Activated CD4-positive, alpha-beta T cell treated with anti-CD3 and anti-CD28 coated beads, Interleukin-2, amount 50 U/mL, for 24 hours (primary cell): ENCODE measurements at places on chromosomes 5 and 9.
A peak's percentile ranks its signal among the peaks of the same experiment; 100 is the strongest.

GRCh38 chr5:143413958-143414669 lies 10.6 kb upstream of the NR3C1 start:
- DNase-seq = no peak

GRCh38 chr9:112162621-112163413 lies 12.3 kb downstream of the SUSD1 start:
- DNase-seq = no peak

DNA sequence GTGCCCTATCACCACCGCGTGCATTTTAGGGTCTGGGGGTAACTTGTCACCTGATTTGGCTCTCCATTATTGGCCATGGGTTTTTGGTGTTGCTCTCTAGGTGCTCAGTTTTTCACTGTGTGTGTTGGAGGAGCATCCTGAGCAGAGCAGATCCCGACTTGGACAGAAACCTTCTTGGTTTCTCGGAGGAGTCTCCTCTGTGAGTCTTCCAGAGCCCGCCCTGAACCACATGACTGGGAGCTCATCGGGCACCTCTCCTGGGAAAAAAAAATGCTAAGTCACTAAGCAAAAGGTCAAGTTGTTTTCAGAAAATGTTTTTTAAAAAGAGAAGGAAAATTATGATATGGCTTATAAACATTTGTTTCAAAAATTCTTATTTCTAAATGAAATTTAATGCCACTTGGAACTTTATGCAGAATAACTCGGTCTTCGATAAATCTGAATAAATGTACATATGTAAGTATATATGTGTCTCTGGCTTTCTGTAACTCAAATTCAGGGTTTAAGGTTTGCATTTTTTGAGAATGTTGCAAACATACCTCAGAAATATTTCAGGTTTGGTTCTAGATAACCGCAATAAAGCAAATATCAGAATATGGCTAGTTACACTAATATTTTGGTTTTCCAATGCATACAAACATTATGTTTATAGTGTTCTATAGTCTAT lies 255.2 kb downstream of the AUH start:
- DNase-seq = no peak

GRCh38 chr5:68886814-68887213 lies 207.0 kb upstream of the SLC30A5 start:
- no peak for DNase-seq

DNA sequence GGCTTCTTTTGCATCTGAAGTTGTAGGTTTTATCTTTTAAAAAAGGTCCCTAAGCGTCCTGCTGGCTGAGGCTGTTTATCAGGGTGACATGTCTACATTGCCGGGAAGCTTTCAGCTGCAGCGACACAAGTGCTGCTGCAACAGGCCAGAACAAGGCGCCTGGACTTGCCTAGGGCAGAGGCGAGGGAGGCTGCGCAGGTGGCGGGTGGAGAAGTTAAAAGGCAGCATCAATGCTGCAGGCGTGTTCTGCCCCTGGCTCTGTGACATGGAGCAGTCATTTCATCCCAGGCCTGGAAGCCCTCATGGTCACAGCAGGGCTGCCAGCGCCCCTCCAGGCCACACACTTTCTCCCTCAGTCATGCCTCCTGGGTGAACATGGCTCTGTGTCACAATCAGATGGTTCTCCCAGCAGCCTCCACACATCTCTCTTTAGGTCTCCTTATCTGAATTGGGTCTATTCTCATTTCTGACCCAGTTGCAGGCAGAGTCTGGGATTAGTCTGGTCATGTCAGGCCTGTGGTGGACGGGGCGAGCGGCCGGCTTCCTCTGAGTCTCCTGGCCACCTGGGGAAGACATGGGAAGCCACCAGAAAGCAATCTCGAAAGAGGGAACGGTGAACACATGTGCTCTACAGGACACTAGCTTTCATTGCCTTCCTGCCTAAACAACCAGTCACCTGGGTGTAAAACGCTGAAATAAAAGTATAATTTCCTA lies 41.3 kb downstream of the IRX2 start:
- no peak for DNase-seq

GRCh38 chr9:99013550-99013949 lies 69.8 kb downstream of the COL15A1 start:
- DNase-seq = no peak

GRCh38 chr5:16619136-16619535 lies 2.3 kb upstream of the RETREG1 start:
- no peak for DNase-seq

DNA sequence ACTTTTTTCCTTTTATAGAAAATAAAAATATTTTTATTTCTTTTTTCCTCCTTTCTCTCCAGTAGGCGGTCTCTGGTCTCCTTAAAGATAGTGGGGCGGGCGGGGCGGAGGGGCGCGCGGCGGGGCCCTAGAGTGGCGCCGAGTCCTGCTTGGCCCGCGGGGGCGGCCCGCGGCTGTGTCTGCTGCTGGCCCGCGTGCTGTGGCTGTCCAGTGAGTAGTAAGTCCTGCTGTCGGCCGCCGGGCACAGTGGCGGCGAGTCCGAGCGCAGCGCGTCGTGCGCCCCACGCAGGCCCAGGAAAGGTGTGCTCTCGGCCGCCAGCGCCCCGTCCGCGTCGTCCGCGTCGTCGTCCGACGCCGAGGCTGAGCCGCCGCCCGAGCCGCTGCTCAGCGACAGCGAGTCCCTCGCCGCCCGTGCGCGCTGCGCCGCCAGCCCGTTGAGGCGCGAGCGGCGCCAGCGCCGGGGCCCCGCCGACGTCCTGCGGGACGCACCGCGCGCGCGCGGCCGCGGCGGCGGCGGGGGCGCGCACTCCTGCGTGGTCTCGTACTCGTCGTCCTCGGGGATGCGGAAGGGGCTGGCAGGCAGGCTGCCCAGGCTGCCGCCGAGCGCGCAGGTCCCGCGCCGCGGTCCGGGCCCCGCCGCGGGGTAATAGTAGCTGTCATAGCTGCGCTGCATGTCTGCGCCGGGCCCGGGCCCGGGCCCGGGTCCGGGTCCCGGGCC lies 52.3 kb downstream of the PSD2 start:
- peak; percentile 56 for DNase-seq

DNA sequence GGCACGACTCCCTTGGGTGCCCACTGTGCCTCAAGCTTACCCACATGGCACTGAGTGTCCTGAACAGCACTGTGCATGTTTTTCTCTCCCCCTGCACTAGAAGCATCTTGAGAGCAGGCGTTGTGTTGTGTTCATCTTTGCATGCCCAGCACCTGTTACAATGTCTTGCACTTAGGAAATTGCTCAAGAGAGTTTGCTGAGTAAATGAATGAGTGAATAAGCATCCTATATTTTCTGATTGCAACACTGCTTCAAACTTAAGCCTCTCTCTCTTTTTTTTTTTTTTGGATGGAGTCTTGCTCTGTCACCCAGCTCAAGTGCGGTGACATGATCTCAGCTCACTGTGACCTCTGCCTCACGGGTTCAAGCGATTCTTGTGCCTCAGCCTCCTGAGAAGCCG lies 94.5 kb downstream of the LMNB1 start:
- DNase-seq = no peak

- no peak for DNase-seq
Measured at GRCh38 chr9:84218322-84218721, 122.2 kb downstream of the SLC28A3 start.

- no peak for DNase-seq
Measured at GRCh38 chr9:98150721-98151120, 31.7 kb upstream of the TRIM14 start.

GRCh38 chr5:59209758-59210359 lies 627.0 kb downstream of the RAB3C start:
- DNase-seq = no peak

DNA sequence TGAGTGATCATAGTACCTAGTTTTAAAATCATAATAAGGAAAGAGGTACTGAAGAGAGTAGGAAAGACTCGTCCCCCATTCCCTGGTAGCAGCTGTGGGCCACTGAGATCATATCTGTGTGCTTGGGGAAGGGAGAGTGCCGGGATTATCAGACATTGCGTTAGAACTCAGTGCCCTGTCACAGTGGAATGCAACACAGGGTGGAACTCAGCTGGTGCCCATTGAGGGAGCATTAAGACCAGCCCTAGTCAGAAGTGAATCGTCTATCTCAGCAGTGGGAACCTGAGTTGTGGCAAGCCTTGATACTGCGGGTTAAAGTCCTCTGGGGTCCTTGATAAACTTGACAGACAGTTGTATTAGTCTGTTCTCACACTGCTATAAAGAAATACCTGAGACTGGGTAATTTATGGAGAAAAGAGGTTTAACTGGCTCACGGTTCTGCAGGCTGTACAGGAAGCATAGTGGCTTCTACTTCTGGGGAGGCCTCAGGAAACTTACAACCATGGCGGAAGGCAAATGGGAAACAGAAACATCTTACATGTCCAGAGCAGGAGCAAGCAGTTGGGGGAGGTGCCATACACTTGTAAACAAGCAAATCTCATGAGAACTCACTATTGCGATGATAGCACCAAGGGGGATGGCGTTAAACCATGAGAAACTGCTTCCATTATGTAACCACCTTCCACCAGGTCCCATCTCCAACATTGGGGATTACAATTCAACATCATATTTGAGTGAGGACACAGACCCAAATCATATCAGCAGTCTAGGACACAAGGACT lies 33.1 kb downstream of the NDUFAF2 start:
- DNase-seq = no peak

GRCh38 chr5:55360190-55360589 lies 52.4 kb downstream of the MTREX start:
- DNase-seq = no peak

DNA sequence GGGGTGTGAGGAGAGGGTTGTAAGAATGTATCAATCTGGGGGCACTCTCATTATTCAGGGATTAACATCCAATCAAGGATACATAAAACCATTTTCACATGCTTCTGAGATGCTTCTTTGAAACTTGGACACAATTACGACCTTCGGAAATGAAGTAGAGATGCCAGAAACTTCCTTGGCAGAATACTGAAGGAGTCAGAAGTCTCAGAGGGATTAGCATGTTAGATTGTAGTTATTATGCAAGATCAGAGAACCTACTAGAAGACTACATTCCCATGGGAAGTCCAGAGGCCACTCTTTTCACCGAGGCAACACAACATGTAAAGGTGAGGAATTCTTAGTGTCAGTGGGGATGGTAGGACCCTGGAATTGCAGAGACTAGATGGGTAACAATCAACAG lies 5.1 kb upstream of the SLC22A4 start:
- no peak for DNase-seq

GRCh38 chr5:93331863-93332262 lies 249.2 kb downstream of the NR2F1-AS1 start:
- DNase-seq = no peak

GRCh38 chr9:36632892-36633291 lies 60.2 kb downstream of the MELK start:
- no peak for DNase-seq

DNA sequence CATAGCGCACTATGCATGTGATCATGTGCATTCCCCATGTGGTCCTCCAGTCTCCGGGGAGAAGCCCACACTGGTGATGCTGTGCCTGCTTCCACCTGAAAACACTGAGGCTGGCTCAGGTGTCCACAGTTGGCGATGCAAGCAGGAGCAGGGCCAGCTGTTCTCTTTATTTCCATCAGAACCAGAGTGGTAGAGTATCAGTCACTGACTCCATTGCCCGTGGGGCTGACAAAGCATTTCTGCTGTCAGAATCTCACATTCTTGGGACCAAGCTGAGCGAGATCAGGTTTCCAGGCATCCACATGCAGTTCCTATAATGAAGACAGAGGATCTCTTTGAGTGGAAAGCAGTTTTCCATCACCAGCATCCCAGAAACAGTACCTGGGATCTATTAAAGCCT lies 52.5 kb downstream of the GADD45G start:
- DNase-seq = no peak

GRCh38 chr9:33131790-33132772 lies 35.1 kb downstream of the B4GALT1 start:
- DNase-seq = no peak

GRCh38 chr5:133075572-133076536 lies 24.0 kb downstream of the HSPA4 start:
- no peak for DNase-seq

DNA sequence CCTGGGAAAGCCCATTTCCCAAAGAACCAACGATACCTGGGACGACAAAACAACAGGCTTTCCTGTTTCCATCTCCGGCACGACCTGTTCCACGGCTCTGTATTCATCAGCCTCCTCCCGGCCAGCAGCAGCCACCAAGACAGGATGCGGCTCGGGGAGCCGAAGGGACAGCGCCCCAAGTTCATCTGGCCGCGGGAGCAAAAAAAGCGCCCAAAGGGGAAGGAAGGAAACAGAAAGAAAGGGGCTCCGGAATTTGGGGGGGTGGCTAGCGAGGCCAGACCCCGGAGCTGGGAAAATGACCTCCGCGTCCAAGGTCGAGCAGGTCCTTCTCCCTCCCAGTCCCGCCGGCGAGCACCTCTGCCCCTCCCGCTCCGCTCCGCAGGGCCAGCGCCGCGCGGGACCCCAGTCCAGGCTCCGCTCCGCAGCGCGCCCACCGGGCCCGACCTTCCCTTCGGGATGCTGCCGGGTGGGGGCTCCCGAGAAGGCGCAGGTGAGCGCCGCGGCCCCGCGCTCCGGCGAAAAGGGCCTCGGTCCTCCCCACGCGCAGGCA lies 608 bp downstream of the ELOVL7 start:
- no peak for DNase-seq

- DNase-seq = no peak
Measured at GRCh38 chr9:114346146-114346545, 16.5 kb downstream of the ORM2 start.

DNA sequence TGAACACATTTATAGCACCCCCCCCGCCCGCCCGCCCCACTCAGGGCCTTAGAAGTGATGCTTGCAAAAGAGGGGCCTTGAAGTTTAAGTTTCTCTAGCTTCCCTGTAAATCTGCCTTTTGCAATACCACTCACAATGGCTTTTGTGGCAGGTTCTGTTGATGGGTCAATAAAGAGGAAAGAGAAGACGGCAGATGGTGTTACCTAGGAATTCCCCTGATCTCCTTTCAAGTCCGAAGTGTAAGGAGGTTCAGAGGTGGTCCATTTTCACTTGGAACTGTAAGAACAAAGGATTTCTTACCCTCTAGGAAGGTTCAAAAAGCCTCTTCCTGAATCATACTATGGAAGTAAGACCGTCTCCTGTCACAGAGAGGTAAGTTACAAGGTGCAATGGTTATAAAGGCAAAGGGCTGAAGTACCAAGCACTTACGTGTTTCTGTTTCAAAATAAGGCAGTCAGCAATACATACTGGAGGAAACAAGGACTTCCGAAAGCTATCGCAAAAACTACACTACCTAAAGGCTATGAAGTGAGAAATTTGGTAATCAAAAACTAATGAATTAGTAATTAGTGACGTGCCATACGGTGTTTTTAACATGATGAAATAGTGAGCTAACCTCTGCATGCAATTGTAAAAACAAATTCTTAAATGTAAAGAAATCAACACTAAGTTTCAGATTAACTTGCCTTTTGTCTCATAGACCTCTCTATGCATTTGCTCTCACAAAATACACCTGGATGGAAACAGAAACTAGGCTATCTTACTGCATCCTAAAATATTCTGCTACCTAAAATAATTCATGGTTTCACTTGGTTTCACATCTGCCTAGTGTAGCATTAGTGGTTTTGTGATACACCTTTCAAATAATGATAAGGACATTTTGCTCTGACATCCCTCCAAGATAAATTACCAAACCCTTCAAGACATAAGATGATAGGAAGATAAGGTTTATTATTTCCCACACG lies 589.4 kb upstream of the FAM174A start:
- DNase-seq = no peak
